ENCODE measurements at places on chromosomes 7 and 10. TPM values are rescaled to one million over a fixed set of nuclear protein-coding genes. Genes with fewer than 3 reads are reported as not detected.

Gene TSPAN12
- total RNA-seq = 5.6 TPM

Gene ADAP1
- 0.57 TPM for total RNA-seq

Gene INA
- total RNA-seq = 0.33 TPM

Gene CYP3A5
- total RNA-seq = 1.1 TPM

Gene PRRT4
- 0.27 TPM for total RNA-seq

Gene SCRN1
- 93.1 TPM for total RNA-seq

Gene HMX2
- total RNA-seq = not detected

Gene PRSS2
- total RNA-seq = not detected

Gene DENND2A
- 10.8 TPM for total RNA-seq

Gene GNGT1
- total RNA-seq = not detected
